CD4-positive, alpha-beta T cell (primary cell): ENCODE measurements at places on chromosomes 2 and 18. TPM values are rescaled to one million over a fixed set of nuclear protein-coding genes. Genes with fewer than 3 reads are reported as not detected.

The TNFAIP6 gene
- not detected for total RNA-seq

The HOXD13 gene
- not detected for total RNA-seq

The RAB6C gene
- not detected for total RNA-seq

The ANKRD30B gene
- total RNA-seq = not detected

The RBM44 gene
- 2.9 TPM for total RNA-seq

The ZNF892 gene
- 1.1 TPM for total RNA-seq

The MTCL1 gene
- total RNA-seq = 0.11 TPM

The ARHGAP28 gene
- total RNA-seq = not detected

The TSPYL6 gene
- not detected for total RNA-seq
